ENCODE measurements at places on chromosomes 2 and 18.

GRCh38 chr18:38923126-38923525, 1357.5 kb upstream of the CELF4 start:
- no peak for DNase-seq

DNA sequence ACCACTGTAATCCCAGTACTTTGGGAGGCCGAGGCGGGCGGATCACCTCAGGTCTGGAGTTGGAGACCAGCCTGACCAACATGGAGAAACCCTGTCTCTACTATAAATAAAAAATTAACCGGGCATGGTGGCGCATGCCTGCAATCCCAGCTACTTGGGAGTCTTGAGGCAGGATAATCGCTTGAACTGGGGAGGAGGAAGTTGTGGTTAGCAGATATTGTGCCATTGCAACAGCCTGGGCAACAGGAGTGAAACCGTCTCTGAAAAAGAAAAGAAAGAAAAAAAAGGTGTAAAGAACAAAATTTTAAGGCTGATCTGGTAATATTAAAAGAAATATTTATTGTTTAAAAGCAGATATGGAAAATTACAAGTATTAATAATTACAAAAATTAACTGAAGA, 29.7 kb downstream of the ZNF804A start:
- DNase-seq = no peak

GRCh38 chr2:212640428-212640827, 101.8 kb upstream of the ERBB4 start:
- DNase-seq = no peak

- DNase-seq = no peak
These were observed 26.6 kb downstream of the PTPN4 start for GRCh38 chr2:119786295-119786694.

DNA sequence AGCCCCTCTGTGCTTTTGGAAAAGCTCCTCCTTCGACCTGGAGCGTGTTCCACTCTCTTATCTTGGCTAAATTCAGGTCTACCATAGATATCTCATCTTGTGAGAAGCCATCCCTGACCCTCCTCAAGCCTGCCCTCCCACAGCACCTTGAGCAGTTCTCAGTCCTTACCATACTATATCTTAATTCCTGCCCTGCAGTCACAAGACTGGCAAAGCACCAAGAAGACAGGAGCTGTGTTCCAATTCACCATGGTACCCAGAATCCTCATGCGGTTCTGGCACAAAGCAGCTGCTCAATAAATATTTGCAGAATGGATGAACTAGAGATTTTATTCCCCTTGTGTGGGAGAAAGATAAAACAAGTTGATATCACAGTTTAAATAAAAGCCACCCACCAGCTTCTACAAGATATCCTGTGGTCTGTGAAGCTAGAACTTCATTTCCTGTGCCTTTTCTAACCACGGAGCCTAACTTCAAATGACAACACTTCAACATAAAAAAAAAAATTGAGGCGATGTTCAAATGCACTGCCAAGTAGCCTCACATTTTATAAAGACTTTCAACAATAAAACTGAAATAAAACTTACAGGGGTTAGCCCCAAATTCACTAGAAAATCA, 19.5 kb downstream of the MARCHF4 start:
- no peak for DNase-seq

DNA sequence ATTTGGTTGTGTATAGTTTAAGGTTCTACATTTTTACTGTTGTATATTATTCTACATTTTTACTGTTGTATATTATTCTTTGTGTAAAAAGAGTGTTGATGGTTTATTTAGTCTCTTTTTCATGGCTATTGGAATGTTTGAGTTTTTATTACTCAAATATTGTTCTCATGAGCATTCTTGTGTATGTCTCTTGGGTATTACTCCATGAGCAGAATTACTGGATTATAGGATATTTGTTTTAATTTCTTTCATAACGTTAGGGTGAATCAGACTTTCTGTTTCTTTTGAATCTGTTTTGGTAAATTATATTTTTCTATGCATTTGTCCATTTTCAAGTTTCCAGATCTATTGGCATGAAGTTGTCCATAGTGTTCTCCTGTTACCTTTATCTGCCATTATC, 111.6 kb downstream of the DYNAP start:
- no peak for DNase-seq

GRCh38 chr2:67567886-67568285, 170.8 kb downstream of the ETAA1 start:
- DNase-seq = no peak

- no peak for DNase-seq
These were observed 144.8 kb upstream of the IL1R2 start for GRCh38 chr2:101846973-101847372.

DNA sequence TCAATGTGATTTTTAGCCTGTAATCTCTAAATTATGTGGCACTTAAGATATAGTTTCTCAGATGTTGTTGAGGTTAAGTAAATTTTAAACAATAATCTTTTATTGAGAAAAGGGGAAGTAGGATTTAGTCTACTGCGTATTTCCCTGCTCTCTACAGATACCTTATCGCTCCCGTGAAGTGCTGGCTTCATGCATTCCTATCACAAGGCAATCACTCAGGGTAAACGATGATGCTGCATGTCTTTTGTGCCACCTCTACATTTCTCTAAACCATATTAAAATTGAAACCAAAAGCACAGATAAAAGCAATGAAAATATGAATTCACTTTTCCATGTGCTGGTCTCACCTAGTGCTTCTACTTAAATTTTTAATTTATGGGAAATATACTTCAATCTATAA, 14.4 kb upstream of the RPE start:
- no peak for DNase-seq

DNA sequence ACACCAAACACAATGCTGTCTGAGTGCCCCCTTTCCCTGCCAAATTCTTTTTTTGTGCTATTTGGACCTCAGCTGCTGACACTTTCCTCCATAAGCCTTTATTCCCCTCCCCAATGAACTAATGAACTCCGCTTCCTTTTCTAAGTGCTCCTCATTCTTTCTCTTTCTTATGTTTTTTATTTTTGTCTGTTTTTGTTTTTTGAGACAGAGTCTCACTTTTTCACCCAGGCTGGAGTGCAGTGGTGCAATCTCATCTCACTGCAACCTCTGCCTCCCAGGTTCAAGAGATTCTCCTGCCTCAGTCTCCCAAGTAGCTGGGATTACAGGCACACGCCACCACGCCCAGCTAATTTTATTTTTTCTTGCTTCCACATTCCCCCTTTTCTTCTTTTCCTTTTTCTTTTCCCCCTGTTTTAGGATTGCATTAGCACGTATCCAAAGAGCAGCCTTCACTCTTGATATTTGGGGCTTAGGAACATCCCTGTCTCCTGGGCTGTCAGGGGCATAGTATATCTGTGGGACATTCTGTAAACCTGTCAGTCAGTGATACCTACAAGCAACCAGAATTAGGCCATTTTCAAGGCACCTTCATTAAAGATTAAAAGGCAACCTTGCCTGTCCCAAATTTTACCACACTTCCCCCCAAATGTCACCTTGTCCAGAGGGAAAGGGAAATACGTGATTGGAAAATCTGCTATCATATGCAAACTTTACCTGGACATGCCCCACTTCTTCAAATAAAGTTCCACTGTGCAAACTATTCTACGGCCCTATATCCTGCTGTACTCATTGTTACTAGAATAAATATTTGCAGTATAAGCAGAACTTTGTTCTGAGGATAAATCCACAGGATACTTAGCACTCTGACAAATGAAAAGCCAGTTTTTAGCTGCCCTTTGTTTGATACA, 65.1 kb upstream of the ACSL3 start:
- no peak for DNase-seq

DNA sequence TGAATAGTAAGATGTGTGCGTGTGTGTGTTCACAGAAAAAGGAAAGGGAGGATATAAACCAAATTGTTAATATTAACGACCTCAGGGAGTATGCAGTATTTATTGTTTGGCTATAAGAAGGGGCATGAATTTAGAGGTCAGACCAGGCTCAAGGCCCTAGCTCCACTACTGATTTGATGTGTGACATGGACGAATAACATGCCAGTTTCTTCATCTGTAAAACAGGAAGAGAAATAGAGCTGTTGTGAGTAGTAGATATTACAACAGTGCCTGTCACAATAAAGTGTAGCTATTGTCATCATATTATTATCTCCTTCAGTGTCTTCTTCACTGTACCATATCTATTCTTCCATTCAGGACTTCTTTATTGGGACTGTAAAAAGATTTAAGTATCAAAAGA, 4.1 kb upstream of the MAT2A start:
- no peak for DNase-seq

- no peak for DNase-seq
These were observed 74.4 kb downstream of the MEIS1 start for GRCh38 chr2:66509326-66509811.

DNA sequence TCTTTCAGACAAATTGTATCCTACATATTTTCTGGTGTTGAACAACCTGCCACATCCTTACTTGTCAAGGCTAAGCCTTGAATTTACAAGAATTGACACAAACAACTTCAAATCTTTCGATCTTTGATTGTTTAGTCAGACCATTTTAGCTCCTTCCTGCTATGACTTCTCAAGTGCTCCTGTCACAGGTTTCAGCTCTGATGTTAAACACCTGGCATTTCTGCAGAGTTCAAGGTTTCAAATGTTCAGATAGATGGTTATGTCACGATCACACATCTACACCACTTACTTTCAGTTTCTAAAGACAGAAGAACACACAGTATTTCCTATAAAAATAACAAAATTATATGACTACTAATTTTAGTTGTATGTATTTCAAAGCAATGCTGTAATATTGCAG, 84.0 kb downstream of the RND3 start:
- DNase-seq = no peak

DNA sequence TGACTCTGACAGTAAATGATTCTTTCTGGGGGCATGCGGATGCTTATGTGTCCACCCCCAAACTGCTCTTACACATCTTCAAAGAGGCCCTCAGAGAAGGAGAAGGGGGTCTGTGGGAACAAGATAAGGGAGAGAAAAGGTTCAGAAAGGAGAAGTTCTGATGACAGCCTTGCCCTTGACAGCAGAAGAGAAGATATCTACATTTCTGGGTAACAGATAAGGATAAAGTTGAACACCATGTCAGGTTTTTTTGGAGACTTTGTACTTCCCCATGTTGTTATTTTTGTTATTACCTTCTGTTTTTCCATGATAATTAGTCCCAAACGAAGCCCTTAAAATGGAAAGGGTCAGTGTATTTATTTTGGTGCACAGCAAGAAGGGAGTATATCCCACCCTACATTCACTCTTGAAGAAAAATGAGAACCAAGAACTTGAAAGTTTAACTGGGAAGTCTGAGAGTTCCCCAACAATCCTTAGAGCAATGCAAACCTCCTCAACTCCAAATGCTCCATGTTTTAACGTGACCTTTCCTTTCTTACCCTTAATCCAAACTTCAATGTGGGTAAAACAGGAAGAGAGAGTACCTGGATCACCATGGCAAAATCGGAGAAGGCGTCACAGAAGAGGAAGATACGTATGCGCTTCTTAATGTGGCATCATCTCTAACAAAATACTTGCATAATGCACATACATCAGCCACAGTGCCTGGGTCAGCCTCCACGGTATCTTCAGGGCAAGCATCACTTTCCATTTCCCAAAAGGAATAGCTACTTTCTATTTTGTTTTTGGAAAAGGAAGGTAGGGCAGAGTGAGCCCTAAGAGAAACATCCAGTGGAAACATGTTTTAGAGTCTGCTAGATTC, 264.6 kb upstream of the STON1 start:
- DNase-seq = no peak

DNA sequence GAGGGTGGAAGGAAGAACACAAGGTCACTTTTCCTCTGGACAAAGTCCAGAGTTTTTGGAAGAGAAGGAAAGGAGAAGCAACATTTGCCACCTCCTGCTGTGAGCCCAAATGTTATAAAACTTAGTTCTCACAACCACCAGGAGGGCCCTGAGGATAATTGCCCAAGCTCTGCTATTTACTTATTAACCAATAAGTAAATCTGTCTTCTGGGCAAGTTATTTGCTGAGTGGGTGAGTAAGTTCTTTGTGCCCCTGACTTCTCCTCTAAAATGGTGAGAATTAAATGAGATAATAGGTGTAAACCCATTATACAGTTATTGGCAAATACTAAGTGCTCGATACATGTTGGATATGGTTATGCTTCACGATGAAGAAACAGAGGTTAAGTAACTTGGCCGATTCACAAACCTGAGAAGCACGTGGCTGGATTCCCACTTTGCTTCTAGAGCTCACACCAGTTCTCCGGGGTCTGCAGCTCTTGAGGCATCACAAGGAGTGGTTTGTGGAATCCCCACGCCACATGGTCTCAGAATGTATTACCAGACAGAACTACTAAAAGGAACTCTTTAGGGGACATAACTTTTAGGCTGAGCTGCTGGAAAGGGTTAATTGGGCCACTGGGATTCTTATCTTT, 164.1 kb downstream of the MYCN start:
- DNase-seq = no peak

- no peak for DNase-seq
These were observed 5.0 kb upstream of the OSR1 start for GRCh38 chr2:19363474-19363778.

- DNase-seq = no peak
These were observed 115.7 kb downstream of the HNMT start for GRCh38 chr2:138079976-138080375.

DNA sequence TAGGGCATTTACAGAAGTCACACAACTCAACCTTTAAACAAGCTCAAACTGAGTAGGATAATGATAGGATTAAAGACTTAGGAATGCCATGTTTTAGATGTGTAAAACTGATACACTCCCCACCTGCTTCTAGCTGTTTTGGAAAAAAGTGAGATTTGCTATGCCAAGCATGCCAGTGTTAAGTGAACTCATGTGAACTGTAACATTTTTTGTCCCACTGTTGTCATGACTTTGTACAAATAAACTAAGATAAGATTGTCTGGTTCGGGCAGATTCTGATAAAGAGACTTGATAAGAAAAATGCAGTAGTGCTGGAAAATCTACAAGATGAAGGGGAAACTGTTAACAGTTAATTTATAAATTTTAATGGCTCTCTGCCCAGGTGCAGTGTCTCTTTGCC, 66.5 kb downstream of the GLS start:
- no peak for DNase-seq

GRCh38 chr18:79422783-79423165, 27.0 kb downstream of the NFATC1 start:
- DNase-seq = no peak

DNA sequence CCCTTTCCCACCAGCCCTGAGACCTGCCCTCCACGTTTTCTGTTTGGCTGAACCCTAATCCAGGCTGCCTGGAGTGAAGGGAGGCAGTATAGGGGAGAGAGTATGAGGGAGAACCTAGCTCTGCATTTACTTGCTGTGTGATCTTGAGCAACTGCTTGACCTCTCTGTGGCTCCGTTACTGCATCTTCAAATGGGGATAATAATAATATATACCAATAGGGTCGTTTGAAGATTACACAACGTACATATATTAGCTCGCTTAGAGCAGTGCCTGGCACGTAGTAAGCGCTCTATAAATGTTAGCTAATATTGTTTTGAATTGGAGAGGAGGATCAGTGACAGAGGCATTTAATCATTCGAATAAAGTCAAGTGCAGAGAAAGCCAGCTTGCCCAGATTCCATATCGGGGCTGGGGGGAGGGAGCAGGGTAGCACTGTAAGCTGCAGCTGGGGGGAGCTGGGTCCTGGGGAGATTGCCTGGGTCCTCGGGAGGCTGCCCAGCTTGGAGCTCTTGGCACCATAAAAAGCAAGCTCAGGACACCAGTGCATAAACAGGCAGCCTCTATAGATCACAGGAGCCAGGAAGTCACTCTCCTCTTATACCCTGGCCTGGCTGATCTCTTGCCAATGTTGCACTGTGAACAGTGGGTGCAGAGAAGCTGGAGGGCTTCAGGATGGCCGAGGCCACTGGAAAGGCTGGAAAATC, 19.1 kb downstream of the KCNK3 start:
- DNase-seq = no peak
